Thoracic aorta endothelial cell (primary cell): ENCODE measurements at places on chromosomes 7 and 10. TPM values are rescaled to one million over a fixed set of nuclear protein-coding genes. Genes with fewer than 3 reads are reported as not detected.

RAB11FIP2 gene
- 22.0 and 27.7 TPM in 2 replicates for total RNA-seq

OR13A1 gene
- total RNA-seq = not detected in 2 replicates

DLX6 gene
- not detected in 2 replicates for total RNA-seq

CTNNA3 gene
- not detected in 2 replicates for total RNA-seq

FAM25C gene
- not detected in 2 replicates for total RNA-seq

CALHM1 gene
- total RNA-seq = not detected in 2 replicates

PARP12 gene
- total RNA-seq = 44.5 and 59.9 TPM in 2 replicates

NUTM2D gene
- total RNA-seq = 0.53 and 1.3 TPM in 2 replicates

OAT gene
- total RNA-seq = 155 and 163 TPM in 2 replicates

IMMP2L gene
- total RNA-seq = 6.1 and 7.6 TPM in 2 replicates
